ENCODE measurements at places on chromosomes 6 and 20. TPM values are rescaled to one million over a fixed set of nuclear protein-coding genes. Genes with fewer than 3 reads are reported as not detected.

The CFAP61 gene
- total RNA-seq, result 0.32 TPM

The UNC5CL gene
- total RNA-seq, result not detected

The MMP24 gene
- total RNA-seq, result 1.0 TPM

The PRPF6 gene
- total RNA-seq, result 58.2 TPM

The SLC32A1 gene
- total RNA-seq, result not detected

The TPD52L1 gene
- total RNA-seq, result 64.7 TPM

The XKR7 gene
- total RNA-seq, result not detected

The SLA2 gene
- not detected for total RNA-seq

The NKAPL gene
- 1.9 TPM for total RNA-seq

The SERPINB6 gene
- 89.5 TPM for total RNA-seq

The C6orf58 gene
- total RNA-seq, result not detected

The GHRH gene
- total RNA-seq, result not detected

The GMPR gene
- 7.1 TPM for total RNA-seq

The GPSM3 gene
- 0.59 TPM for total RNA-seq

The CAP2 gene
- total RNA-seq, result 27.6 TPM

The TRIM40 gene
- not detected for total RNA-seq

The ME1 gene
- total RNA-seq, result 48.9 TPM

All from smooth muscle cell of the umbilical artery (primary cell).